ENCODE measurements at places on chromosomes 11 and 22. TPM values are rescaled to one million over a fixed set of nuclear protein-coding genes. Genes with fewer than 3 reads are reported as not detected.

- DNase-seq: no peak
These were observed 70.9 kb downstream of the ZNRF3 start for GRCh38 chr22:28953976-28954880.

The RAG2 gene
- not detected for total RNA-seq

DNA sequence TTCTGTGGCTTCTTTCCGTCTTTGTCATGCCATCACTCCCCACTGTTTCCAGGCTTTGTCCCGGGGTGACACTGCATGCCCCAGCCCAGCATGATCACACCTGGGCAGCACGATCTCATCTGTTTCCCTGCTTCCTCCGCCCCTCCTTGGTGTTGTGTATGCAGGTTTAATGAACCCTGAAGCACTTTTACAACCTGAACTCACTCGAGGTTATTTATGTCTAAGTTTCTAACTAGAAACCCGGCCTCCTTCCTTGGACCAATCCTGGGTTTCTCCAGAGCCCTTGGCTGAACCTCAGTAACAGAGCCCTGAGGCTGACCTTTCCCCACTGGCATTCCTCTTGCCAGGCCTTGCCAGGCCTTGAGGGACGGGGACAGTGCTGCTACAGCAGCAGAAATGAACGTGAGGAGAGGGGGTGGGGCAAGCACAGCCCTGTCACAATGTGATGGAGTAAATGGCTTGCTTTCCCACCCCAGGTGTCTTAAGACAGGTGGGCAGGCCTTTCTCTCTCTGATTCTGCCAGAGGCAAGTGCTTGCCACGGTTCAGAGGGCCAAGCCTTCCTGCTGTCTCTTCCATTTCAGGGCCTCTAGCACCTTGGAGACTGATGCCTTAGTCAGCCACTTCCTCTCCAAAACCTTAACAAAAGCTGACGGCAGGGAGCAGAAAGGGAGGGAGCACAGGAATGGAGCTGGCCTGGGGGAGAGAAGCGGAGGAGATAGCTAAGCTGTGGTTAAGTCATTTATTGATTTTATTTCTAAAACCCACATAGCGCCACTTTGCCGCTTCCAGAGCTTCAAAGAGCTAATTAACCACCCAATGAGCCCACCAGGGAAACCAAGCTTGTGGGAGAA, 3.1 kb upstream of the PYGM start:
- DNase-seq: no peak

DNA sequence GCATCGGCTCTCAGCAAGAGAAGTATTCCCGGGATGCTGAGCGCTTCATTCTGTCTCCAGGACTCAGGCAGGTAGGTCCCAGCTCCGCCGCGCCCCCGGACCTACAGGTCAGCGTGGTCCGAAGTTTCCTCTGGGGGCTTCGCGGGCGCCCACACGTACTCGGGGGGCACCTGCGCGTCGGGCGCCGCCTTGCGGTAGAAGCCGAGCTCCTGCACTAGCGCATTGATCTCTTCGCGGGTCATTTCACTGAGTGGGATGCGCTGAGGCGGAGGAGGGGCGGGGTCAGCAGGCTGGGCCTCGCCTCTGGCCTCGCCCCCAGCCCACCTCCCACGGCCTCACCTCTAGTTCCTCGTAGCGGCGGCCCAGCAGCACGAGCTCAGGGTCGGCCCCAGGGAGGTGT, 2.5 kb downstream of the SELENOM start:
- DNase-seq: no peak

DNA sequence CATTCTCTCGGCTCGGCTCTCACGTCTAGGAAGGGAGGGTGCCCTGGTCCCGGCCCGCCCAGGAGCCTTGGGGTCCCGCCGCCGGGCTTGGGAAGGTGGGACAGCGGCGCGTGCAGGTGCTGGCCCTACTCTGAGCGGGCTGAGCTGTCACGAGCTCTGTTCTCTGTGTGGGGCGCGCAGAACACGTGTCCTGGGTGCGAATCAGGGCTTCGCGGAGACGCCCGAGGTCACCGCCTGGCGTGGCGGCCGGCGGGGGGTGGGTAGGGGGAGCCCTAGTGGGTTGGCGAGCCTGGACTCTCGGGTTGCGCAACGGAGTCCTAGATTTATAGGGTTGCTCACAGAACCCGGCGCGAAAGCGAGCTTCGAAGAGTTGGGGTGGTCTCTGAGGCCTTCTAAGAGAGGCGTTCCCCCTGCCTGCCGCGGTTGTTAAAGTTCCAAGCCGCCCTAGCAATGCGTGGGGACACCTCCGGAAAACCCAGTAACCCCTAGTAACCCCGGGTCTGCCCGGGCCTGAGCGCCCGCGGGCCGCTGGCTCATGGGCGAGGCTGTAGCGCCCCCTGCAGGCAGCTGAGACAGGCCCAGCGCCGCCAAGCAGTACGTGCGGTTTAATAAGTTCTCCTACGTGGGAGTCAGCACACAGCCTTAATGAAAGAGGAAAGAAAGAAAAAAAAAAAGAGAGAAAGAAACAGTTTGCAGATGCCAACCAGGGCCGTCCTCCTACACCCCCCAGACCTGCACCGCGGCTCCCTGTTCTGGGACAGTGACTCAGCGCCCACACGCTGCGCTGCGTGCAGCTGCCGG, 2.7 kb downstream of the ADM start:
- peak; percentile 88 for DNase-seq

The CENPM gene
- 12.0 TPM for total RNA-seq

GRCh38 chr11:111633756-111634362, 31.6 kb downstream of the SIK2 start:
- DNase-seq: no peak

The SLC22A12 gene
- total RNA-seq: not detected

- DNase-seq: no peak
These were observed 27.4 kb upstream of the SYT8 start for GRCh38 chr11:1807264-1807995.

DNA sequence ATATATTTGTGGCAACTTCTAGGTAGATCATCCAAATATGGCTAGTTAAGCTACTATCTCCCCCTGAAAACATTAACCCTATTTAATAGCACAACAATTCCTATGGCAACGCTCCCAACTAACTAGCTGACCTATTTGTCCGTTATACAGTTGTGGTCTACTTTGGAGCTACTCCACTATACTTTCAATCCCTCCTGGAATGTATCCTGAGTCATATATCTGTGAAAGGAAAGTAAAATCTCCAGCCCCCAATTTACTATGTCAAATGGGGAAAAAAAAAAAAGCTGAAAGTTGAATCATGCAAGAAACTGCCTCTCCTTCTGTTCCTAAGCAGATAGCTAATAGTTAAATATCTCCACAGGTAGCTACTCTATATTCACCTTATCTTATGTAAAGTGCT, 128.5 kb downstream of the CD44 start:
- DNase-seq: no peak

- no peak for DNase-seq
These were observed 927.0 kb downstream of the BRD1 start for GRCh38 chr22:48900626-48901025.

The GDPD4 gene
- total RNA-seq: not detected

The WNT11 gene
- 4.8 TPM for total RNA-seq

GRCh38 chr11:78416285-78417174, 1.1 kb downstream of the GAB2 start:
- DNase-seq: peak; percentile 89

GRCh38 chr22:24061124-24061684, 50.1 kb downstream of the CABIN1 start:
- DNase-seq: no peak
